Islet precursor cell (in vitro differentiated cells): ENCODE measurements at places on chromosomes 3 and 15.
A peak's percentile ranks its signal among the peaks of the same experiment; 100 is the strongest.

DNA sequence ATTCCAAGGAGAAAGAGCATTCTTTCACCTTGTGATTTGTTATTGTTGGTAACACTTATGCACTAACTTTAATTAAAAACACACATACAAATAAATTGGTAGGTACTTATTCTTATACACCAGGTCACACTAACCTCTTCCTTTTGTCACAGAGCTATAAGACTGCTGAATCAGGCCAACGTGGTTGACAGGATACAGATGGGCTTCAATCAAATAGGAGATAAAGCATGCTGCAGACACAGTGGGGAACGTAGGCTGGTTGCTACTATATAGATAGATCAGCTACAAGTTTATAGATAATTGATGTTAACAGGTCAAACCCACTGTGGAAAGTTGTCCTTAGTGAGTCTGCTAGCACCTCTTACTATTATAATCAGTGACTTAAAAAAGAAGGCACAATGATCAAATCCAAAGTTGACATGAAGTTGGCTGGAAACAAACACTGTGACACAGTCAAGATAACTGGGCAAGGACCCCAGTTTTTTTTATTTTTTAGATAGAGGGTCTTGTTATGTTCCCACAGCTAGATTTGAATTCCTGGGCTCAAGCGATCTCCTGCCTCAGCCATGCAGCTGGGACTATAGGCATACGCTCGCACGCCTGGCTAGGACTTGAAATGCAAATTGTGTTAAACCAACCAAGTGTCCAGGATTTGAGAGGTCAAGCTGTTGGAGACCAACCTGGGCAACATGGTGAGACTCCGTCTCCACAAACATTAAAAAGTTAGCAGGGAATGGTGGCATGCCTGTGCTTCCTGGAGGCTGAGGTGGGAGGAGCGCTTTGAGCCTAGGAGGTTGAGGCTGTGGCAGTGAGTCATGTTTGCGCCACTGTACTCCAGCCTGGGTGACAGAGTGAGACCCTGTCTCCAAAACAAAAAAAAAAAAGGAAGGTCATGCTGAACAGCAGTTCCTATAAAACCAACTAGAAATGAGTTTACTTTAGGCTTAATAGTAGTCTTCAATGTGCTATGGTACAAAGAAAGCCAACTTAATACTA, 97.9 kb upstream of the MEX3B start:
- no peak for DNase-seq

DNA sequence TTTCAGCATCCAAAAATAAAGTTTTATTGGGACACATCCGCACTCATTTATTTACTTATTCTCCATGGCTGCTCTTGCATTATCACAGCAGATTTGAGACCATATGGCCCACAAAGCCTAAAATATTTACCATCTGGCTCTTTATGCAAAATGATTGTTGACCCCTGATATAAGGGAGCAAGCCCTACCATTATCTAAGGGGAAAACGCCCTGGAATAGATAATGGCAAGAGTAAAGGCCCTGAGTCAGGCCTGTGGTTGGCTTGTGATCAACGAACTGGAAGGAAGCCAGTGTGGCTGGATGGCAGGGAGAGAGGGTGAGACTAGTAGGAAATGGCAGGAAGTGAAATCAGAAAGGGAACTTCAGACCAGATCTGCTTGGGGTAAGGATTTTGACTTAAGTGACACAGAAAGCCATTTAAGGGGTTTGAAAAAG, 24.6 kb upstream of the DMXL2 start:
- no peak for DNase-seq

DNA sequence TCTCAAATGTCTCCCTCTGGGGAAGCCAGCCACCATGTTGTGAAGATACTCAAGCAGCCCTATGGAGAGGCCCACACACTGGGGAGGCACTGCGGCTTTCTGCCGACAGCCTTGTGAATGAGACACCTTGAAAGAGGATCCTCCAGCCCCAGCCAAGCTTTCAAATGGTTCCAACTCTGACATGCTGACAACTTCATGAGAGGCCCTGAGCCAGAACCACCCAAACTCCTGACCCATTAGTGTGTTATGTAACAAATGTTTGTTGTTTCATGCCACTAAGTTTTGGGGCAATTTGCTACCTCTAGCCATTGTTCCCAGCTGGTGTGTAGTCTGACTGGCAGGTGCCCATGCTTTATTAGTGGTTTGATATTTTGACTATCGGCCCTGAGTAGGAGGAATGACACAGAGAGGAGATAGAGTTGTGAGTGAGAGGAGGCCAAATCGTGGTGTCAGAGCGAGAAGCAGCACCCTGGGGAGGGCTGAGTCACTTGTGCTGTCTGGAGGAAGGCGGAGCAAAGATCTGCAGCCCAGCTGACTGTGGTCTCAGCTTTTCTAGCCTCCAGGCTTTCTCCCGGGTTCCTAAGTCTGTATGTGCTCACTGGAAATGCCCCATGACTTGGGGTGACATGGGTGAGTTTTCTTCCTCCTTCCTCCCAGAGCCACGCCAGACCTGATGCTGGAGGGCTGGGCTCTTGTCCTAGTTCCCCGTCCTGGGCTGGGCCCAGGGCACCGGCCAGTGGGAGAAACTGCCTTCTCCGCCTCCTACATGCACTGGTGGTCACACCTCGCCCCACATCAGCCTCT, 56.7 kb upstream of the BLM start:
- DNase-seq: peak; percentile 85

- DNase-seq: peak; percentile 59
Observed at GRCh38 chr15:59696332-59696731, 7.2 kb upstream of the BNIP2 start.

- DNase-seq: no peak
Observed at GRCh38 chr15:78329625-78330024, 10.5 kb upstream of the CRABP1 start.

DNA sequence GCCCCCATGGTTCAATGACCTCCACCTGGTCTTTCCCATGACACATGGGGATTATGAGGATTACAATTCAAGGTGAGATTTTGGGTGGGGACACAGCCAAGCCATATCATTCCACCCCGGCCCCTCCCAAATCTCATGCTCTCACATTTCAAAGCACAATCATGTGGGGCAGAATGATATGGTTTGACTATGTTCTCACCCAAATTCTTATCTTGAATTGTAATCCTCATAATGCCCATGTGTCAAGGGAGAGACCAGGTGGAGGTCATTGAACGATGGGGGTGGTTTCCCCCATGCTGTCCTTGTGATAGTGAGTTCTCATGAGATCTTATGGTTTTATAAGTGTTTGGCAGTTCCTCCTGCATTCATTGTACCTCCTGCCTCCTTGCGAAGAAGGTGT, 2.4 kb upstream of the CLEC3B start:
- no peak for DNase-seq

- DNase-seq: no peak
Observed at GRCh38 chr3:53328746-53329145, 18.6 kb downstream of the DCP1A start.

DNA sequence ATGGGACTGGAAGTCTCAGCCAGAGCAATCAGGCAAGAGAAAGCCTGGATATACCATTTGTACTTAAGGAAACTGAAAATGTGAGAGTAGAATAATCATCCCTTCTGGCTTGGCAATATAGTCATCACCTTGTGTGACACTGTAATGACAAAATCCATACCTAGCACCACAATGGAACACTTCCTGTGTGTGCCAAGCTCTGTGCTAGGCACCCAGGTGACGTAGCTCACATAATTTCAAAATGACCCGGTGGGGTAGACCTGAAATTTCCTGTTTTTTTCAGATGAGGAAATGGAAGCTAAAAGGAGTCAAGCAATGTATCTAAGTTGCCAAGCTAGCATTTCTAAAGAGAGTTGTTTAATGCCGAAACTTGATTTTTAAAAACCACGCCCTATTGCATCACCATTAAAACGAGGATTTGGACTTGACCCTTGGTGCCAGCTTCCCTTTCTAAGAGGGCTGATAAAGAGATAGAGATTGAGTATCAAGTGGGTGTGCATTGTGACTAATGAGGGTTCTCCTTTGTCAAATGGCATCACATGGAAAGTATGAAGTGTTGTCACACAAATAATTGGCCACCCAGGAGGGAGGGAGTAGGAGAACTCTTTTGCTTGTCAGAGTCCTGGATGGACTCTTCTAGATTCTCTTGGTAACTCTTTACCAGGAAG, 141.3 kb upstream of the PDZRN3 start:
- no peak for DNase-seq

GRCh38 chr15:58229297-58229768, 91.2 kb downstream of the AQP9 start:
- peak; percentile 70 for DNase-seq

- no peak for DNase-seq
Observed at GRCh38 chr3:190288836-190289235, 33.4 kb downstream of the CLDN1 start.

- no peak for DNase-seq
Observed at GRCh38 chr3:4776980-4777581, 202.2 kb upstream of the BHLHE40 start.

GRCh38 chr3:17882981-17883380, 140.6 kb upstream of the TBC1D5 start:
- no peak for DNase-seq

- no peak for DNase-seq
Observed at GRCh38 chr3:19596408-19596807, 337.6 kb downstream of the EFHB start.

- no peak for DNase-seq
Observed at GRCh38 chr3:66449411-66449974, 51.3 kb downstream of the LRIG1 start.

GRCh38 chr15:82881747-82882146, 70.8 kb downstream of the HOMER2 start:
- no peak for DNase-seq

DNA sequence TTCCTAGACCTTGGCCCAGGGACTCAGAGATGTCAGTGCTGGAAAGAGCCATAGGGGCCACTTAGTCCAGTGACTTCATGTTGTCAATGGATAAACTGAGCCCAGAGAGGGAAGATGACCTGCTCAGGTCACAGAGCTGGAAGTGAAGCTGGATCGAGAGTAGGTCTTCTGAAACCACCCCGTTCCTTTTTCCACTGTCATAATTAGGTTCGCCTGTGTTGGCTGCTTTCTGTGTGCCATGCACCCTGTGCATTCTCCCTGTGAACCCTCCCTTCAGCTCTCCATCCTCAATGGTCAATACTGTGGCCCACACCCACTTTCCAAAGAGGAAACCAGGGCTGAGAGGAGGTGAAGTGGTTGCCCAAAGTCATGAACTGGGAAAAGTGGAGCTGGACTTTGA, 74.8 kb downstream of the CCR1 start:
- DNase-seq: no peak

DNA sequence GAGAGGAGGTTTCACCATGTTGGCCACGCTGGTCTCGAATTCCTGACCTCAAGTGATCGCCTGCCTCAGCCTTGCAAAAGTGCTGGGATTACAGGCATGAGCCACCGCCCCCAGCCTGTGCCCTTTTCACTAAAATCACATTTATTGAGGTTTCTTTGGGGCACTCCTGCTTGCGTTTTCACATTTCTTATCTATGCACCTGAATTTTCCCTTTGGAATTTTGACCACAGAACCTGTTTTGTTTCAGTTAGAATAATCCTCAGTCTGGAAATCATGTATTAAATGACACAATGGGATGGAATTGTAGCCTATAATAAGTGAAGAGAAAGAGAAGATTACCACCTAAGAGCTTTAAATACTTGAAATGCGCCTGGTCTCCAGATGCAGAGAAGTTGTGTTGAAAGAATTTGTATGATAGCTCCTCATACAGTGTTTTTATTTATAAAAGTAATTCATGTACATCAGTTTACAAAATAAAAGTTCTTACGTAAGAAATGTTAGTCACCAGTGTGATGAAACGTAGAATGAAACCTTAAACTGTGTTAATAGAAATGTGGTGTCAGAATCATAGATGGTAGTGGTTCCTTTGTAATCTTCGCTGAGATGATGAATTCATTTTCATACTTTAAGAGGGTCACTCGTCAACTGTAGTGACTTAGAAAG, 107.0 kb downstream of the TCF12 start:
- DNase-seq: no peak

DNA sequence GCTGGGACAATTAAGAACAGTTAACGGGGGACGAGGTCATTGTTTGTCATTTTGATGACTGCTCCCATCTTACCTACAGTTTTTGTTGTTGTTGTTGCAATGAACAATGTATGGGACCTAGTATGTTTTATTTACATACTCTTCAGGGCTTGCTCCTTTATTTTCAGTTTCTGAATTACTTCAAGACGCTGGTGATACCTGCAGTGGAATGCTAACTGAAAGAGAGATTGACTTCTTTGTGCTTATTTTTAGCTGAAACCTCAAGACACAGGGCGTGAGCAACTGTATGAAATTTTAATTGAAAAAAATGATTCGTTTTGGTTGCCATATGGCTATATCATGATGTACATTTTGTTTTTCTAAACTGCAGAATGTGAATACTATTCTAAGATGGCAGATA, 297.9 kb downstream of the EDEM1 start:
- no peak for DNase-seq

GRCh38 chr3:172155897-172156585, 116.7 kb downstream of the FNDC3B start:
- DNase-seq: no peak

DNA sequence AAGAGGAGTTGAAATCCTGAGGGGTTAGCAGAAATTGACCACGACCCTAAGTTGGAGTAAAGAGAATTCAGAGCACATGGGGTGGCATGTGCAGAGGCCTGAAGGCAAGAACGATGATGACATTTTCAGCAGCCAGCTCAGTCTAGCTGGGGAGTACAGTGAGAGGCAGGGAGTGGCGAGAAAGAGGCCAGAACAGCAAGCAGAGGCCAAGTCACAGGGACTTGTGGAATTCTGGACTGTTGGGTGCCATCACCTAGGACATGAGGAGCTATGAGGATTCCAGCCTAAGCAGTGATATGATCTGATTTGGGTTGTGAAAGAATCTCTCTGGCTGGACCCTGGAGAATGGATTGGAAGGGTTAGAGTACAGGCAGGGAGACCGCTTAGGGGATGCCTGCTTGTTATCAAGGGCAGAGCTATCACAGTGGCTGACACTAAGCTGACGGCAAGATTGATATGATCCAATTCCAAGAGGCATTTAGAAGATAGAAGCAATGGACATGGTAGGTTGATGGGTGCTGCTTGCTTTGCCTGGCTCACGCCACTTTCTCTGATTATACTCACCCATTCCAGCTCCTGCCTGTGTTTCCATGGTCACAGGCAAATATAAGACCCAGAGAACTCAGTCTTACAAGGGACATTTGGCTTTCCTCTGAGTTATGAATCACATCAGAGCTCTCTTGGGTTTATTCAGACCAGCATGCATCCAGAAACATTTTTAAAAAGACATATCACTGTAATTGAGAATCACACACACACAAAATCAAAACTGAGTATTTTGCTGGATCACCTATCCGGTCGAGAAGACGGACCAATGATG, 66.4 kb downstream of the LRTM1 start:
- no peak for DNase-seq
